ENCODE measurements at places on chromosomes 5 and 9.

DNA sequence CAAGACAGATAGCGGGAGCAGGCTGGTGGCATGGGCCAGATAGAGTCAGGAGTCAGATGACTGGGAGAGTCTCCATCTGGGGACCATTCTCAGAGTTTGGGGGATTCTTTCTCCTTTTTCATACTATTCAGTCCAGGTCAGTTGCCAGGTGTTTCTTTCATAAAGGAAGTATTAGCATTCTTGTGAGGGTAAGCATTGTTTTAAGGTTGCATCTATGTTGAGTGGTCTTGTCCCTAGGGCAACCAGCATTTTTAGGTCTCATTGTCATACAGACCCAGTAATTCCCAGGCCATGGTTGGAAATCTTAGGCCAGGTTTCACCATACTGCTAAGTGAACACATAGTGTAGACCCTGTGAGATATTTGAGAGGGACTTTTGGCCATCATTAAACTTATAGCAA lies 122.3 kb upstream of the POC5 start:
- no peak for DNase-seq

GRCh38 chr5:10319202-10319851 lies 11.6 kb upstream of the CMBL start:
- DNase-seq = no peak

GRCh38 chr5:94402096-94402495 lies 216.3 kb downstream of the KIAA0825 start:
- no peak for DNase-seq

DNA sequence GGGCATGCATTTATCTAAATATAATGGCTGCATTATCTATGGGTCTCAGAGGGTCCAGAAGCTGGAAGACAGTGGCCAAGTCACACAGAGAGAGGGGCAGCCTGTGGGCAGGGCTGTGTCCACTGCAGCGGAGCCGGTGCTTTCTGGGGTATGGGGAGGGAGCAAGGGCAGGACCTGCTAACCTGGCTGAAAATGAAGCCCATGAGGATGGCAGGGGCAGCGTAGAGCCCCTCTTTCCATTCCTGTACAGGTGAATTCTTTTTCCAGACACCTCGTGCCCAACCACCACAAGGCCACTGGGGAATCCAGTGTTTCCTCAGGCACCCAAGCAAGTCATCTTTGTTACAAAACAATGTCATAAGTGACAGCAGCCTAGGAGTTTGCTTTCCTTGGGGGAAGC lies 305.9 kb upstream of the IRX4 start:
- DNase-seq = no peak

DNA sequence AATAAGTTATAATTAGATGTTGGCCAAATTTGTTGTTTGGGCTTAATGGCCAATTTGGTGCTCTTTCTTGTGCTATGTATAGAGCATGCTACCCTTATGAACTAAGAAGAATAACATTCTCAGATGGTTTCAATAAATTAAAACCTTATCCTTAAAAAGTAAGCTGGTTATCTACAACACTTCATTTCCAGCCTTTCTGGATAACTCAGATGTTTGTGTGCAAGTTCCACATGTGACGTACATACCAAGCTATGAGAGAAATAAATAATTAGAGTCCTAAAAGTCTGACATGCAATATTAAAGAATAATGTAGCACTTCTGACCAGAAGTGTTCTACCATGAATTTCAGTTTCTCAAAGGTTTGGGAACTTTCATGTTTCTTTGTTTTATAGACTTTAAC lies 11.7 kb downstream of the MTREX start:
- no peak for DNase-seq

DNA sequence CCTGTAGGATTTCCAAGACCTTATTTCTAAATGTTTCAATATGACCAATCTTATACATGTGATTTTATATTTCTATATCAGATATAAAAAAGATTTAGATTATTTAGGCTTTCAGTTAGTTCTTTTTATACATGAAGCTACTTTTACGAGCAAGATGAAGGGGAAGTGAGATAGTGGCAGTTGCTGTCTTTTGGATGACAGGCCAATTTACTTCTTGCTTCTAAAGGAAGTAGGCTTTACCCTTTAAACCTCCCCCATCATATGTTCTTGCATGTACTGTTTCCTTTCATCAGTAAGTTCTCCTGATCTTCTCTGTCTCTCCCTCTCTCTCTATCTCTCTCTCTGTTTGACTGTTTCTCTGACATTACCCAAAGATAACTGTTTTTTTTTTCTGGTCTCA lies 4.0 kb upstream of the TYRP1 start:
- no peak for DNase-seq

GRCh38 chr9:35845824-35846771 lies 17.1 kb downstream of the TMEM8B start:
- DNase-seq = no peak

DNA sequence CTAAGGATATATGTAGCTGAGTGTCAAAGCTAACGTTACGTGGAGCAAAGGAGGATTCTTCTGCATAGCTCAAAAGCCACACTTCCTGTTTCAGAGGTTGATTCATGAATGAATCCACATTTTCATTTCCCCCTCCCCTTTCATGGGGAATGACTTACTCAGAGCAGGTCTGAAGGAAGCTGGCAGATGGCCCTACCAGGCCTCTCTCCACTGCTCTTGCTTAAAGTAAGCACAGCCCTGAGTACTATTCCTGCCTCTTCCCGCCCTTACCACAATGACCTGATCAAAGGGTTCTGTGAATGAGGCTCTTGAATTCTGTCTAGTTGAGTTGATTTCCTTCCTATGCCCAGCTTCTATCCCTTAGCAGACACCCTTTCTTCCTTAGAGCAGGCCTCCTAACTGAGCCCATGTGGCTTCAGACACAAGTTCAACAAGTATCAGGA lies 6.3 kb downstream of the IGIP start:
- DNase-seq = no peak

DNA sequence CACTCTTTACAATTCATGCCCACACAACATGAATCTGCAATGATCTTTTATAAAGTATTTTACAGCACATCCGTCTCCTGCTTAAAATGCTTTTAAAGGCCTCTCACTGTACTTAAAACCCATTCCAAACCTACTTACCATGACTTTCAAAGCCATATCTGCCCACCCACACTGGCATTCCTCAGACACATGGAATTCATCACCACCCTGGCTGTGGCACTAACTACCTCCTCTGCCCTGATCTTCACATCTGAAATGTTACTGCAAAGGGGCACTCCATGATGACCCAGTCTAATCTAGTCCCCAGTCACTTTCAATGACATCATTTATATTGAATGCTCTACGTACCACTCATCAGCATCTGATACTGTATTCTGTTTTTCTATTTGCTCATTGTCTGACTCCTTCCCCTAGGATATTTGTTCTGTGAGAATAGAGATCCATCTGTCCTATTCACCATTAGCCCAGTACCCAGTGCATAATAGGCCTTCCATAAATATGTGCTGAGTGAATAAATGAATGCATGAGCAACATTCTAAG lies 193.2 kb upstream of the KIF2A start:
- no peak for DNase-seq

DNA sequence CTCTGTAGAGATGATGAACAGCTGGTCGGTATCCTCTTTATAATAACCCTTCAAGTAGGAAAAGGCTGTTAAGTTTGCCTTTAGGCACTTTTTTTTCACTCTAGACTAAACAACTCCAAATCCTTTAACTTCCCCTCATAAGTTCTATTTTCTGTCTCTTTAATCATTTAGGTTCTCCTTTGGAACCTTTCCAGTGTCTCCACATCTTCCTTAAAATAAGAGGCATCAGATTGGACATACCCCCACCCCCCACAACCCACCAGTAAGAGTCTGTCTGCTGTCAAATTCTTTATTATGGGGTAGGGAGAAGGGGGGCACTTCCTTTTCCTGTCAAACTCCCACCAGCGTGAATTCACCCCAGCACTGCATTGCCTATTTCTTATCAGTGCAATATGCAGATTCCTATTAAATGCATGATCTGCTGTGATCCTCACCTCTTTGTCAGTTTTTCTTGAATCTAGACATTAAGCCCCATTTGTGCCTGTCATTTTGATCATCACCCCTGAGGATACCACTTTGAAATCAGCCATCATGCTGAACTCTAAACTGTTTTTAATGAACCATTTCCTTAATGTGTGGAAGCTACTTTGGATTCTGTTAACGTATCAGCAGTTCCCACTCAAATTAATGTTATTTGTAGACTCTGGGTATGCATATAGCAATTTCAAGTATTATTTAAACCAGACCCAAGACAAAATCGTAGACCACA lies 212.2 kb downstream of the PDZD2 start:
- DNase-seq = no peak

DNA sequence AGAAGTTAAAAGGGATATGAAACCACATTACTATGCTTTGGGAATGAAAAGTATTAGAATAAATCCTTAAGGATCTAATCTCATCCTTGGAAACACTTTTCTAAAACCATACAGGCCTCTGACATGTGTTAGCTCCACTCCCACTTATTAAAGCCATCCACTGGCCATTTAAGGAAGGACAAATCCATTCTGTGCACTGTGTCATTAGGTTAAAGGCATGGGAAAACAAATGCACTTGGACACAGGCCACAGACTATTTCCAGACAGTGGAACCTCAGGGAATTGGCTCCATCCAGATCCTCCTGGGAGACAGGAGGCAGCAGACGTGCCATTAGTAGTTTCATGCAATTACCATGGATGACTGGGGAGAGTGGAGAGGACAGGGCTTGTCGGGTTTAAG lies 454.9 kb downstream of the ENC1 start:
- no peak for DNase-seq

DNA sequence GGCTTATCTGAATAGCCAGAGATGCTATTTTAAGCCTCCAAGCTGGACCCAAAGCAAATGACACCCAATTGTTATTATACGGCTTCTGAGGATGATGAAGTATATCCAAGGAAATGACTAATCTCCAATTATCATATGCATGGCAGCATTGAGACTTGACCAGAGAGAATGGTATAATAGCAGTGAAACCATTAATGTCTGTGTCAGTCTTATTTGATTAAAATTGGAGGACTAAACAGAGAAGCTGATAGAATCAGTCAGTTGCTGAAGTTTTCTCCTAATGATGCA lies 200.5 kb downstream of the EFNA5 start:
- no peak for DNase-seq

- DNase-seq = no peak
Observed at GRCh38 chr9:90299968-90300367, 342.7 kb downstream of the DIRAS2 start.

- no peak for DNase-seq
Observed at GRCh38 chr9:99169086-99169485, 52.7 kb downstream of the ALG2 start.

- DNase-seq = no peak
Observed at GRCh38 chr5:83340511-83340918, 131.0 kb upstream of the VCAN start.

DNA sequence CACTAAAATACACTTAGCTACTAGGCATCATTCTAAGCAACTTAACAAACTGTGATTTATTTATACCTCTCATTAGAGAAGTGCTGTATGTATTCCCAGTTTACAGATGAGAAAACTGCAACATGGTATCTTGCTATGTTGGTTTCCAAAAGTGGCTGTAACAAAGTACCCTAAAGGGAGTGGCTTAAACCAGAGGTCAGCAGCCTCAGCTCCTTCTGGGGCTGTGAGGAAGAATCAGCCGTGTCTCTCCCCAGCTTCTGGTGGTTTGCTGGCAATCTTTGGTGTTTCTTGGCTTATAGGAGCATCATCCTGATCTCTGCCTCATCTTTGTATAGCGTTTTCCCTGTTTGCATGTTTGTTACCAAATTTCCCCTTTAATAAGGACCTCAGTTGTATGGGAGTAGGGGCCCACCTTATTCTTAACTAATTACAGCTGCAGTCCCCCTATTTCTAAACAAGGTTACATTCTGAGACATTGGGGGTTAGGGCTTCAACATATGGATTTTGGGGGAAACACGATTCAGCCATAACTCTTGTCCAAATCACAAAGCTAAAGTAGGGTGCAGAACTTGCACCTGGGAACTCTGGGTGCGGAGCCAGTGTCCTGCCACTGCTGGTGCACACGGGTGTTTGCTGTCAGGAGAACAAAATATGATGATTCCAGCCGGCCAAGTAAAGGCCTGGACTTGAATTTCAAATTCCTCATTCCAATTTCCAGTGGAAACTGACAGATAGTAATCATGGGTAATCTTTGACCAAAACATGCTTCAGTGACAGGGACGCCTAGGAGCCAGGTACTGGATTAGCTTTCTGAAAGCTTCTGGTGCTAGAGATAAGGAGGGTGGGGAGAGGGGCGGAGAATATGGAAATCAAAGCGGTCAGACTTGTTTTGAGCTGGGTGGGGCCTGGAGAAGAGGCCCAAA lies 43.3 kb downstream of the RAI14 start:
- no peak for DNase-seq

DNA sequence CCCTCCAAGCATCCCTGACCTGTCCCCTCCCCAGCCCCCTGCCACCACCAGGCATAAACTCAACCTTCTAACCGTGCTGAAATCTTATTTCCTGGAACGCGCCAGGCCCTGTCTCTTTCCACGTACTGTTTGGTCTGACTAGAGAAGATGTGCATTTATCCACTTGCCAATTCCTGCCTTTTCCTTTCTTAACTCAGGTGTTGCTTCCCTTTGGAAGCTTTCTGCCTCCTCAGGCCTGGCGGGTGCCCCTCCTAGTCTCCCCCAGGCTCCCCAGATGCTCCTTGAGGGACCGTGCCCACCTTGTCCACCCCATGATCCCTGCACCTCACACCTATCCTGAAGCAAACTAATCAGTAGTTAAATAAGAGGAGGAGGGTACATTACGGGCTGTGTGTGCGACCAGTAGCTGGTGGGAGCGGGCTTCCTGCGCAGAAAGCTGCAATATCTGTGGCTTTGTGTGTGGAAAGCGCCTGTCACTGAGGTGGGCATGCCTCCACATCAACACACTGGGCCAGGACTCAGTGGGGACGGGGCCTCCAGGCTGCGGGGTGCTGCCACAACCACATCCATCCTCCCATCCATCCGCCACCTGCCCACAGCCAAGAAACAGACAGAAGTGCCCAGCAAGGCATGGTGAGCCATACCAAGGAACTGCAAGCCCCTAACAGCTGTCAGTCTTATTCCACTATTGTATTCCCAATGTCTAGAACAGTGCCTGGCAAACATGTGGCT lies 73.5 kb downstream of the COL23A1 start:
- no peak for DNase-seq

DNA sequence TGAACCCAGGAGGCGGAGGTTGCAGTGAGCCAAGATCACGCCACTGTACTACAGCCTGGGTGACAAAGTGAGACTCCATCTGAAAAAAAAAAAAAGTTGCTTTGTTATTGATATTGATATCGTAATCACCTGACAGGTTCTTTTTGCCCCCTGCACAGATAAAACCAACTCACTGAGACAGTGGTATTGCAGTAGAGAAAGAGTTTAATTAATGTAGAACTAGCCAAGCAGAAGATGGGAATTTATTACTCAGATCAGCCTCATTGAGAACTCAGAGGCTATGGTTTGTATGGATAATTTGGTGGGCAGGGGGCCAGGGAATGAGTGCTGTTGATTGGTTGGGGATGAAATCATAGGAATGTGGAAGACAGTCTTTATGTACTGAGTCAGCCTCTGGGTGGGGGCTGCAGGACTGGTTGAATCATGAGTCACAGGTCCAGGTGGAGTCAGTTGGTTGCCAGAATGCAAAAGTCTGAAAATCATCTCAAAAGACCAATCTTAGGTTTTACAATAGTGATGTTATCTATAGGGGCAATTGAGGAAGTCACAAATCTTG lies 35.8 kb upstream of the MEGF10 start:
- no peak for DNase-seq

Data from stimulated activated CD4-positive, alpha-beta T cell treated with anti-CD3 and anti-CD28 coated beads, Interleukin-15, amount 100 ng/mL, for 1 hour (primary cell).